ENCODE measurements at places on chromosomes 1 and 21. TPM values are rescaled to one million over a fixed set of nuclear protein-coding genes. Genes with fewer than 3 reads are reported as not detected.

DNA sequence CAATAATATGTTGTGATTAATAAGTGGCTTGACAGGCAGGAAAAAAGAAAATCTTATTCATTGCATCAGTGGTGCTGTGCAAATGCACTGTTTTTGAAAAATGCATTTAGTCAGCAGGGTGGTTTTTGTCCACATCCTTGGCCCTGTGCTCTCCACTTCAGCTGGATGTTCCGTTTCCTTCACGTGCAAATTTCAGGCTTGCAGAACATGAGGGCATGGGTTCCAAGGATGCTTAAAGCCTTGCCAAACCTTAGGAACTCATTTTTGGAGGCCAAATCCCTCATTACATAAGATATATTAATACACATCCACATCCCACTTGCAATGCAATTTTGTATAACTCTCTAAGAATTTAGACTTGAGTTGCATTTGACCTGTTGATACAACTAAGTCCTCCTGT is 410.1 kb downstream of the PRDM2 start:
- no peak for DNase-seq

- no peak for DNase-seq
Observed at GRCh38 chr1:246258250-246258649, 248.8 kb downstream of the SMYD3 start.

DNA sequence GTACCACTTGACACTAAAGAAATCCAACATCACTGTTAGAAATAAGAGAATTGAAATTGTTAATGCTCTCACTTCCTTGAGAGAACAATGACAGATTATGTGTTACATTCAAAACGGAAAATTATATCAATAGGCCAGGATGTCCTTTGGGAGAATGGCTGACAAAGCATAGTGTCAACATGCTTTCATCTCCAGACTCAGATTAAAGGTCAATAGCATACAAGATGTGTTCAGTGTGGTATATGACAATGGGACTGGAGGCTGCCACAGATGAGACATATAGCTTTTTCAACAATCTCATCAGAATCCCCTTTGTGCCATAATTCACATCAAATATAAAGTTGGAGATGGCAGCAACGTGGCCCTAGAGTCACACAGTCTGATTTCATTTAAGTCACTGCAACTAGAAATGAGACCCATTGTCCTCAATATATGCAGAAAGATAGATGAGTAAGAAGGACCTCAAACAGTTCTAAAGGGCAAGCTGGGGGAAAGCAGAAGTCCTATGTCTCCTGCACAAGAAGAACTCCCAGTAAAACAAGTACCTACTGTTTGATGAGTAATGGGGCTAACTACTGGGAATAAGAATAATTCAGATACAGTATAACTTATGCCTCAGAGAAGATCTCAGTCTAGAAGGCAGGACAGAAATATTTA is 327.9 kb downstream of the TTLL7 start:
- DNase-seq: no peak

GRCh38 chr21:40531431-40532110 is 315.4 kb downstream of the DSCAM start:
- no peak for DNase-seq

DNA sequence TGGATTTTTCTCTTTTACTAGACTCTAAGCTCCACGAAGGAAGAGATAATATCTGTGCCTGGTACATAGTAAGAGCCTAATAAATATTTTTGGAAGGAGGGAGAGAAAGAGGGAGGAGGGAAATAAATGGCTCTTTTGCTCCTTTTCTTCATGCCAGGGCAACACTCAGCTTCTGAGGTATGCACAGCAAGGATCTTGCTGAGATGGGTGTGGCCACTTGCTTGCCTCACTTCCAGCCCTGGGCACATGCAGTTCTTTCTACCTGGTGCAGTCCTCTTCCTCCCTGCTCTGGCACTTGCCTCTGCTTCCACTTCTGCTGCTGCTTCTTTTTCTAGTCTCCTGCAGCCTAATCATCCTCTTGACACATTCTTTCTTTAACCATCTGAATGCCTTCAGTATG is 148.1 kb downstream of the FGGY start:
- DNase-seq: no peak

Gene PAQR6
- total RNA-seq: 8.6 TPM

Gene IGSF8
- total RNA-seq: 49.8 TPM

DNA sequence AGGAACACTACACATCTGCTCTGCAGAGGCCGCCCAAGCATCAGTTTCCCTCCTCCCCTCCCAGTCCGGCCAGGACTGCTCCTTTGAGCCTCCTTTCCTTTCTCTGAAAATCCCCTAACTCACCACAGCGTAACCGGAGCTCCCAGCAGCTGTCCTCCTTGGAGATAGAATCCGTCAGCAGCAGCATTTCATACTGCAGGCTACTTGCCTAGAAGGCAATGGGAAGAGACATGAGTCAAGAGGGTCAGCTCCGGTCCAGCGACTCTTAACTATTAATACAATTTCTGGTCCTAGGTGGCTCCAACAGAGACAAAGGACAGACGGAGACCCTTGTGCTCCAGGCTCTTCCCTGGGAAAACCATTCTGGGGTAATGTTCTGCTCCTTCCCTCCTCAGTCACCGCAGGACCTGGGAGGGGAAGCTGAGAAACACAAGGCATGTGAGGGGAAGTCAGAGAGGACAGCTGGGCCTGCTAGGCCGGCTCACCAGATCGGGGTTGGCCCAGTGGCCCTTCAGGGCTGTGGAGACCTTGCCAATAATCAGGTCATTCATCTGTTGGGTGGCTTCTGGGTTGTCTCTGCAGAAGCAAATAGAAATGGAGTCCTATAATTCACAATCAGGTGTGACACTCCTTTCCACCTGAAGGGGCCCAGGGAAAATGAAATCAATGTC is 99.7 kb downstream of the UBR4 start:
- DNase-seq: no peak

GRCh38 chr1:9447215-9447960 is 91.9 kb upstream of the SLC25A33 start:
- no peak for DNase-seq

DNA sequence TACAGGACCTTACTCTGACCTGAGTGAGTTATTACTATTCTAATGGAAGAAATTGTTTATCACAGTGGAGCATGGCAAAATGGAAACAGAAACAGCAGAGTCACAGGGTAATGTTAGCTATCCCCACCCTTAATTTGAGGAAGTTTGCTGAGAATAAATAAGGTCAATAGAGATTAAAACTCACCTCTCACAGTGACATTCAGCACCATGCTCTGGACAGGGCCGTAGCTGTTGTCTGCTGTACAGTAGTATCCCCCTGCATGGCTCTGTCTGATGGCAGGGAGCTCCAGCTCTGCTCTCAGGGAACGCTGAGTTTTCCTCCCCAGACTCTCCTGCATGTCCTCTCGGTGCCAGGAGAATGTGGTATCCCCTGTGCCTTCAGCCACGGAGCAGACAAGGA is 11.9 kb downstream of the FCRL4 start:
- no peak for DNase-seq

- DNase-seq: no peak
Observed at GRCh38 chr1:215749414-215749813, 182.3 kb downstream of the KCTD3 start.

Gene WNT3A
- total RNA-seq: not detected

GRCh38 chr1:197918807-197919345 is 1.7 kb downstream of the LHX9 start:
- DNase-seq: no peak

- DNase-seq: no peak
Observed at GRCh38 chr1:116365353-116365780, 7.7 kb upstream of the ATP1A1 start.

GRCh38 chr1:75797273-75797588 is 549 bp downstream of the MSH4 start:
- DNase-seq: no peak

DNA sequence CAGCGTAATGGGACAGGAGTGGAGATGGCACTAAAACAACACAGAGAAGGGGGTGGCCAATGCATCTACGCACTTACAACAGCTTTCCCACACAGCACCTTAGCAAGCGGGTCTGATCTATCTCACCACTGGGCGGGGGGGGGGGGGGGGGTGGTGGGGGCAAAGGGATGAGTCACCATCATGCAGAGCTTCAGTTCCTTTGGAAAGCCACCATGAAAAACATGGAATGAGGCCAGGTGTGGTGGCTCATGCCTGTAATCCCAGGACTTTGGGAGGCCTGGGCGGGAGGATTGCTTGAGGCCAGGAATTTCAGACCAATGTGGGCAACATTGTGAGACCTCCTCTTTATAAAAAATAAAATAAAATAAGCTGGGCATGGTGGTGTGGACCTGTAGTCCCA is 47.2 kb downstream of the KLHDC7A start:
- no peak for DNase-seq

Gene S100PBP
- total RNA-seq: 42.7 TPM

GRCh38 chr1:201594575-201595245 is 55.8 kb downstream of the NAV1 start:
- DNase-seq: no peak

- no peak for DNase-seq
Observed at GRCh38 chr1:1090424-1091343, 16.6 kb upstream of the RNF223 start.

- peak; percentile 46 for DNase-seq
Observed at GRCh38 chr1:9280015-9280860, 12.5 kb upstream of the SPSB1 start.

GRCh38 chr1:3695326-3696217 is 43.3 kb downstream of the TP73 start:
- DNase-seq: no peak

DNA sequence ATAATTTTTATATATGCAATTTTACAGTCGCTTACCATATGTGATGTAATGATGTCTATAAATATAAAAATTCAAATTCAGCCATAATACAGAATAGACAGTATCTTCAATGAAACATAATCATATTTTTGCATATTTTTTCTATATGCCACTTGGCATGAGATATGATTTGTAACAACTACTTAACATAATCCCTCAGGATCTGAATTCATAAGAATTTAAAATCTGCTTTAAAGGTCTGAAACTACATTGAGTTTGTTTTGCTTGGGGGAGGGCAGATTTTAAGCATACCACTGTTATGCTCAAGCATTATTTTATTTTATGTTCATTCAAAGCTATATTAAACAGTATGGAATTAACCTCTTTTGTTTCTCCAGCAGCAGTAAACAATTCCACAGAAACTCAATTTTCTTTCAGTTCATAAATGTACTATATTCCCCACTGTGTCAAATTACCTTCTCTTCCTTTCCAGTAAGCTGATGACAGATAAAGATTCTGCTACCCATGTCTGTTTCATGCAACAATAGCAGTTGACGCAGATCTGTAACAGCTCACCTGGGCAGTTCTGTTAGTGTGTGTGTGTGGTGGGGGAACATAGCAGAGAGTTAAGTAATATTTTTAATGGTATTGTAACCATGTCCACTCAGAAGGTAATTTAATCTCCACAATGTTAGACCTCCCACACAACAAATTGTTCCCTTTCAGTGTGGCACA is 224.8 kb downstream of the NTNG1 start:
- no peak for DNase-seq

All from occipital lobe (tissue), 3 donors.